Activated CD8-positive, alpha-beta memory T cell treated with anti-CD3 and anti-CD28 coated beads for 4 hours (primary cell): ENCODE measurements at places on chromosomes 16 and 17.

DNA sequence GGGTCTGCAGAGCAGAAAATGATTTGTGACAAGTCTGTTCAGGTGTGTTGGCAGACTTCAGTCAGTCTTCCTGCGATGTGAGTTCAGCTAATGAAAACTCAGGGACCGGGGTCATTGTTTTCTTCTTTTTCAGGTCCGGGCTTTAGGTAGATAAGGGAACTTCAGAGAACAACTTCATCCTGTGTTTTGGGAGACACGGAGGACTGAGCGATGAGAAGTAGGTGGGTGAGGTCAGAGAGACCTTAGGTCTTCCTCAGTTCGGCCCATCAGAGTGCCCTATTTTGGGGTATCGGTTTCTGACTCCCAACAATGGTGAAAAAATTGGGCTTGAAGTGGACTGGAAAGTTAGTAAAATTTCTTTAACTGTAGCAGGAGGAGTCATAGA, 88.9 kb upstream of the ATF7IP2 start:
- DNase-seq, result no peak

GRCh38 chr17:28390141-28390540, 15.9 kb downstream of the SLC46A1 start:
- no peak for DNase-seq

GRCh38 chr17:9011001-9011400, 10.3 kb upstream of the NTN1 start:
- DNase-seq, result no peak

GRCh38 chr16:54504372-54504771, 217.8 kb upstream of the IRX3 start:
- no peak for DNase-seq

DNA sequence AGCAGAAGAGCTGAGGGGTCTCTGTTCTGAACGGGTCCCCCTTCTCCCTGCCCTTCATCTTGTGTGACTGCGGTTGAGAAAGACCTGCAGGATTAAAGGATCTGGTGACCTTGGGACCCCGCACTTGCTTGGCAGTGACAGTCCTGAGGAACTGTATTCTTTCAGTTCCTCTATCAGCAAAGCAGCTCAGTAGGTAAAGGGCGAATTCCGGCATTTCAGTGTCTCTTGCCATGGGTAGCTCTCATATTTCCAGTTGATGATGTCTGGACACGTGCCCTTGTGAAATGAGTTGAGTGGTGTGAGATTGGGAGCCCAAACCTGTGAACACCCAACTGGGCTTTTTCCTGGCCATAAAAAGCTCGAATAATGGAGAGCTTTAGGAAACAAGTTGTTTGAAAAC, 135.7 kb downstream of the PRKCA start:
- DNase-seq, result no peak

DNA sequence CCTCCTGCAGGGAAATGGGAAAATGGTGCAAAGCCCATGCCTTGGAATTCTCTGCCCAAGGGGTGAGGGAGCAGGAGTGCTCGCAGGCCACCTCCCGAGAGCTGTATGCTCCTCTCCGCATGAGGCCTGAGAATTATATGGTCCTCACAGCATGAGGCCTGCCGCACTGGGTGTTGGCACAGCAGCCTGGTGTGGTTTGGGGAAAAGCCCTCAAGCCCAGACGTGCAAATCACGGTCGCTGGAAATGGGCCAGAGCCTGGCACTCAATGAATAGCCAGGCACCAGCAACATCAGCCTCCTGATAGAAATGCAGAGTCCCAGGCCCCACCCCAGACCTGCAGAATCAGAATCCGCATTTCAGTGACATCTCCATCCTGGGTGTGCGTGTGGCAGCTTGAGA, 156.4 kb upstream of the FOXF1 start:
- DNase-seq, result no peak

GRCh38 chr17:4199818-4200402, 56.9 kb downstream of the CYB5D2 start:
- no peak for DNase-seq
